ENCODE measurements at places on chromosomes 7 and 10.
A peak's percentile ranks its signal among the peaks of the same experiment; 100 is the strongest.

DNA sequence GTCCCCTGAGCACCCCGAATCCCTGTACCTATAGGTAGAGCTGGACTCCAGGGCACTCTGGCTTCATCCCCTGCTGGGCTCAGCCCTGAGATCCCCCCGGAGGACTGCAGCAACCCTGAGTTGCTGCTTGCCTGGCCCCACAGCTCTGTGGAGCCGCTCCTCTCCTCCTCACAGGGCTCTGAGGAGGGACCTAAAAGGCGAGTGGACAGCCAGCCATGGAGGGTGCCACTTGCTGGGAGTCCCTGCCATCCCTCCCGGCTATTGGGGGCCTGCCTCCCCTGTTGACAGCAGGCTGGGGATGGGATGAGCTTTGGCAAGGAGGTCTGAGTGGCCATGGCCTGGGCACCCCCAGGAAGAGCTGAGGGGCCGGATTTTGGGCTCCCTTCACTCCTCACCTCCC is 28.0 kb upstream of the RASGEF1A start:
- no peak for DNase-seq

GRCh38 chr10:95881316-95881715 is 26.5 kb upstream of the CC2D2B start:
- DNase-seq = no peak

DNA sequence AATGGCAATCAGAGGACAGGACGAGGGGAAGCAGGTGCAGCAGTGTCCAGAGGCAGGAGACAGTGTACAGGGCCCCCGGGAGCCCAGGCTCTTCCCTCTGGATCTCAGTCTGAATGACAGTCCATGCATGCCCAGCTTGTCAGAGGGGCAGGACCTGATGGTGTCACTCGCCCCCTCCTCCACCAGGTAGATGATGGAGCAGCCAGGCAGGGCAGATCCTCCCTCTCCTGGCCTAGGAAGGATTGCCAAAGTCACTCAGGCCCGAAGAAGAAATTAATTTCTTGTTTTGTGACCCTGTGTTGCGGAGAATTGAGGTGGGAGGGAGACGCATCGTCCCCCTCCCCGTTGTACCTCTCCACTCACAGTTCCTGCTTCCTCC is 4.0 kb downstream of the VSTM4 start:
- DNase-seq = no peak

- no peak for DNase-seq
Observed at GRCh38 chr7:25456467-25457171, 228.3 kb upstream of the NPVF start.

- DNase-seq = no peak
Observed at GRCh38 chr10:44864051-44864450, 47.1 kb upstream of the TMEM72 start.

DNA sequence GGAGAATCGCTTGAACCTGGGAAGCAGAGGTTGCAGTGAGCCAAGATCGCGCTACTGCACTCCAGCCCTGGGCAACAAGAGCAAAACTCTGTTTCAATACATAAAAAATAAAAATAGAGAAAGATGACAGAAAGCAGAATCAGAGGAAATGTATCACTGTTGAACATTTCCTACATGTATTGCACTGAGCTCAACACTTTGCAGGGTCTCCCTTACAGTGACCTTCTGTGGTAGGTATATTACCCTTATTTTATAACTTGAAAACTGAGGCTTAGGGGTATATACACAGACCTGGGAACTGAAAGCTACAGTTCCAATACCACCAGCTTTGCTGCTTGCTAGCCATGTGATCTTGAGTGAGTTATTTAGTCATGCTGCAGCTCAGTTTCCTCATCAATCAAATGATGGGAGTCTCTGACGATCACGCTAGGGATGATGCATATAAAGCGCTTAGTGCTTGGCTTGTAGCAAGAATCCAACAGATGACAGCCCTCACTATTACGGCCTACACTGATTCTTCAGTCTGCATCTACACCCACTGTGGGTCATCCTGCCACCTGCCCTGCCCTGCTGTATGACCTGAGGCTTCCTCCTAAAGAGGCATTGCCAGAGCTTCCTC is 99.0 kb downstream of the PDE1C start:
- DNase-seq = no peak

GRCh38 chr10:69269761-69270160 is 8.5 kb upstream of the HK1 start:
- DNase-seq = no peak

- no peak for DNase-seq
Observed at GRCh38 chr7:90209776-90210175, 1.8 kb upstream of the STEAP2 start.

DNA sequence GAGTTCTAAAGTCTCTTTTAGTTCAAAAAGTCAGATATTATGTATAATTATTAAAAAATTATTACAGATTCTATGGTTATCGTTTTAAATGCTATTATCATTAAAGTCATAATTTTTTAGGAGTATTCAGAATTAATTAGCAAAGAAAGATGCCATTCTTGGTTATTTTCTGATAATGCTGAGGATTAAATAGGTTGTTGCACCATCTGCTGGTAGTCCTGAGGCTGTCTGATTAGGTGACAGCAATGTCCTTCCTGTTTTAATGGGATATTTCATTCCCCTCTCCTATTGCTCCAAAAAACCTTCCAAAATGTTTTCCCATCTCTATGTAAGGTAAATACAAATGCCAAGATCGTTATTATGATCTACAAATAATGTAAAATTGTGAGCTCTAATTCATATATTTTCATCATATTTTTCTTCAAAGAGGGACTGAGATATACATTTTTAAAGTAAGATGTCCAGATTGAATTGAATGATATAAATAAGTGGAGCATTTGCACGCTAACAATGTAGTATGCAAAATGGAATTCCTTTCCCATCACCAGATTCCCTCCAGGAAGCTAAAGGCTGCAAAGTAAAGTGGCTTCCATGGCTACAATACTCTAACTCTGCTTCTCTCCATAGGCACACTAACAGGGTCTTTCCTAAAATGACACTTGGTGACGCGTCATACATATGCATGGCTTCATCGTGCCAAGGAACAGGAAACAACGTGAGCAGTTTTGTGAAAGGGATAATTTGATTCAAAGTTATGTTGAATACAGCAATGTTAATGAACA is 58.8 kb upstream of the AKR1E2 start:
- peak; percentile 13 for DNase-seq

DNA sequence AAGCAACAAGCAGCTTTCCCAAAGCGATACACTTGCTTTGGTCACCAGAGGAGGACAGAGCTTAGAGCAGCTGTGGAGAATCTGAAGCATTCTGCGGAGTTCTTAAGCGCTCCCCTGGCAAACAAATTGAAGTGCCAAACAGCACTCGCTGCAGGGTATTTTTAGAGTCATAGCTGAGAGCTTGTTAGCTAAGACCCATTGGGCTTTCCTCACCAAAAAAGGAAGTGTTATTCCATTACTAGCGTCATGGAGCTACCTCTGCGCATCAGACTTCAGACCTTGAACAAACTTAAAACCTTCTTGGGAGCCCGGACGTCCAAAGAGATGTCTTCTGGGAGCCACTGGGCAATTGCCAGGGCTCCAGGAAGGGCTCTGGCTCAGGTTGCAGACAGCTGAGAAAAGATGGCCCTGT is 23.2 kb upstream of the BMPR1A start:
- no peak for DNase-seq

DNA sequence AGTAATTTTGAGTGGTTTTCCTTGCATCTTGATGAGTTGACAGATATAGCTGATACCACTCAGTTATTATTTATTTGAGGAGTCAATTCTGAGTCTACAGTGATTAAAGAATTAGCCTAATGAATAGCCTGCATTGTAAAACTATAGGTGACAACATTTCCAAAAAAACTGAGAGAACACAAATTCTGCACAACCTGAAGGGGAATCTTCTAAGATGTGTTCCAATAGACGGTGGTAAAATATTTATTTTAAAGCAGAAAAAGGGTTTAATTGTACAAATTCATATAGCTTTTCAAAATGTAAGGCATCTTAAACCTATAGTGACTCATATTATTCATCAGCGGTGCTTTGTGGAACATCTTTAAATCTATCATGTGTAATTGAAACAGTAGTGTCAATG is 200.4 kb downstream of the RNLS start:
- no peak for DNase-seq

DNA sequence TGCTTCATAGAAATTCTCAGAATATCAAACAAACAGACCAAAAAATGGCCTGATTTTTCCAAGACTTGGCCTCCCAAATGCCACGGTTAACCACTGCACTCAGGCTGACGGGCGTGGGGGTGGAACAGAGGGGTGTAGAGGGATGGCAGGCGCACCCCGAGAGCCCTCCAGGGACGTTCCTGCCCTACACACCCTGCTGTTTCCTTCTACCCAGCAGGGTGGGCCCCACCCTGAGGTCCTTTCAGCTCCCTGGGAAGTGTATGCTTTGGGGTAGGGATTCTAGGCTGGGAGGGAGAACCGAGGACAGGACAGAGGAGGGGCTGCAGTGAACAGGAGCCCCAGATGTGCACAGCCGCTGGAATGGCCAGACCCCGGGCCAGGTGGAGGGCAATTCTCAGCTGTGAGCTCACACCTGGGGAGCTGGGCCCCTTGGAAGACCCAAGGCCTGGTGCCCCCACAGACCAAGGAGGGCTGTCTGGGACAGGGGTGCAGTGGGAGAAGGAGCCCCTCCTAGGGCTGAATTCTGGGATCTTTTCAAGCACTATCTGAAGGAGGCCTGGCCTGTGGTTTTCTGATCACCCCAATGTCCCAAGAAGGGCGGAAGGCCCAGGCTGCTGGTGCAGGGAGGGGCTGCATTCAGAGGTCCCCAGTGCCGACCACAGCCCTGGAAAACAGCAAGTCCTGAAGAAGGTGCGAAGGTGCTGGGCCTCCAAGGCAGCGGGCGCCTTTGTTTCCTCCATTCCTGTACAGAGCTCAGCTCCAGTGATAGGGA is 32.9 kb upstream of the INPP5A start:
- DNase-seq = no peak

- no peak for DNase-seq
Observed at GRCh38 chr7:130907439-130907838, 173.4 kb upstream of the KLF14 start.

- DNase-seq = no peak
Observed at GRCh38 chr7:151642746-151643145, 123.1 kb upstream of the RHEB start.

GRCh38 chr7:30562498-30562897 is 32.2 kb upstream of the GARS1 start:
- peak; percentile 22 for DNase-seq

GRCh38 chr10:96746503-96746902 is 26.2 kb upstream of the PIK3AP1 start:
- no peak for DNase-seq

- DNase-seq = no peak
Observed at GRCh38 chr7:12303062-12303461, 92.0 kb downstream of the TMEM106B start.

DNA sequence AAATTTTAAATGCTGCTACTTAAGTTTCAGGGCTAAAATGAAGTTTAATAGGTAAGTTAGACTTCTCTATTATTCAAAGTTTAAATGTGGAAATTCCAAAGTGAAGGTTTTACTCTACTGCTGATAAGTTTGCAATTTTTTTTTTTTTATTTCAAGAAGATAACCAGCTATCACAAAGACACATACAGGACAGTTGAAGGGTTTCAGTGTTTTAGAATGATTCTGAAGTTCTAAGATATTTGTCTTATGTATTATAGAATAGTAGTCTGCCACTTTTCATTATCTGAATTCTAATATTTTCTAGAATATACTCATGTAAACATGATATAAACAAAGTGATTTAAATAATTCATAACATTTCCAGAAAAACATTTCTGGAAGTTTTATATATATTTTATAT is 7.0 kb upstream of the CD36 start:
- no peak for DNase-seq

GRCh38 chr7:131557652-131558385 is 1.4 kb upstream of the PODXL start:
- DNase-seq = no peak

DNA sequence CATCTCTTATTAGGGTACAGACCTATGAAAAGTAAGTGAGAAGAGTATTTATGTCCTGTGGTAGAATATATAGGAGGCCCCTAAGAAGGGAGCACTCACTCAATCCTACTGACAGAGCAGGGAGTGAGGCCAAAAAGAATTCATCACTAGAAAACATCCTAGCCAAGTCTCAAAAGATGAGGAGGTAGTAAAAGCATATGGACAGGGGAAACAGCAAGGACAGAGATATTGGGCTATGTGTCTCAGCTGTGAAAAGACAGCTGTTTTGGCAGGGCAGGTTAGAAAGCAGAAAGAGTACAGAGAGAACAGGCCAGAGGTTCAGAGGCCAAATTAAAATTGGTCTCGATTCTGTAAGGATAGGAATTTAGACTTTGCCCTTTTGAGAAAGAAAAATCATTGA is 548.3 kb upstream of the ANKRD30A start:
- DNase-seq = no peak

DNA sequence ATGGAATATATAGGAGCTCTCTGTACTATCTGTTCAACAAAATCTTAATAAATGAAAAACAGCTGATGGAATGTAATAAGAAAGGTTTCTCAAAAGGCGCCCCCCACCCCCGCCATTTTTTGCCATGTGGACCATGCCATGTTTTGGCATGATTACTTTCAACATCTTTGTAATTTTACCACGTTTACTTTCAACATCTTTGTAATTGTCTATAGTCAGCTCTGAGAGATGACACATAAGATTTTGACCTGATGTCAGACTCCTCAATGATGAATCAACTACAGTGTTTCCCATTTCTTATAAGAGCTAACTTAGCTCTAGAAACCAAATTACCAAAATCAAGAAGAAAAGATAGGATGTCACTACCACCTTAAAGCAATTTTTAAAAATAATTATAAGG is 144.9 kb upstream of the AHR start:
- no peak for DNase-seq

DNA sequence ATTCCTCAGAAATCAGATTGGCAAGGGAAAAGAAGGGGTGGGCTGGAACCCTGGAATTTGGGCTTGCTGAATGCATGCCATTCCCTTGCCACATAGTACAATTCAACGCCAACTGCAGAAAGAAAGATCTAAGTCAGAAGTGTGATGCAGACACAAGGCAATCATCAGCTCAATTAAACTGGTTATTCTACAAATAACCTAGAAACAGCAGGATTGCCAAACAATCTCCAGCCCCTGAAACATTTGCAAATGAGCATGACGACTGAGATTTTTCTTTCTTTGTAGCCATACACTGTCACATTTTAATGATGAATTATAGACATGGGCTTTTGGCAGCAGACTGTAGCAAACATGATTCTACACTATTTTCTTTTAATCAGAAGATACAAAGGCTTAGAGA is 16.5 kb upstream of the CREB5 start:
- DNase-seq = no peak

GRCh38 chr10:1369197-1369596 is 313.0 kb downstream of the WDR37 start:
- DNase-seq = no peak

GRCh38 chr7:80671744-80672143 is 33.3 kb downstream of the CD36 start:
- no peak for DNase-seq

- no peak for DNase-seq
Observed at GRCh38 chr10:44178281-44178680, 206.6 kb downstream of the CXCL12 start.

DNA sequence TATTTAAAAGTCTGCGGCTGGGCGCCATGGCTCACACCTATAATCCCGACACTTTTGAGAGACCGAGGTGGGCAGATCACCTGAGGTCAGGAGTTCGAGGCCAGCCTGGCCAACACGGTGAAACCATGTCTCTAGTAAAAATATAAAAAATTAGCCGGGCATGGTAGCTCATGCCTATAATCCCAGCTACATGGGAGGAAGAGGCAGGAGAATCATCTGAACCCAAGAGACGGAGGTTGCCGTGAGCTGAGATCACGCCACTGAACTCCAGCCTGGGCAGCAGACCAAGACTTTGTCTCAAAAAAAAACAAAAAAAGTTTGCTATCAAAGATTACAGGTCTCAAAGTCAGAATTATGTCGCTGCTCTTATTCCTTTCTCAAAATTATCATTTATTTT is 55.5 kb downstream of the HIBADH start:
- no peak for DNase-seq

GRCh38 chr7:94374721-94375566 is 19.8 kb upstream of the COL1A2 start:
- DNase-seq = no peak
